ENCODE measurements at places on chromosomes 5 and 9.
A peak's percentile ranks its signal among the peaks of the same experiment; 100 is the strongest.

DNA sequence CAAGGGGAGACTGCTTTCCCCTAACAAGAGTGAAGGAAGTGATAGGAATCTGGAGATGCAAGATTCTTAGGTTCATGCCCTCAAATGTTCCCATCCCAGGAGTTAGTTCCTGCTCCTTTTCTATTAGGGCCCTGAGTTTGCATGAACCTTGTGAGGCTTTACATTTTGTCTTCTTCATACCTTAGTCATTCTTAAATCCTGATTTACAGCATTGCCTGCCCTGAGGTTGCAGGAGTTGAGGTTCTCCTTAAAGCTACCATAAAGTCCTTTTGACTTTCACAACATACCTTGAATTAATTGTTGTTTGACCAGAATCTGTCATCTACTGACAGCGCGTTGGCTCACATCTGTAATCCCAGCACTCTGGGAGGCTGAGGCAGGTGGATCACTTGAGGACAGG lies 151.5 kb upstream of the ABCA1 start:
- no peak for DNase-seq

DNA sequence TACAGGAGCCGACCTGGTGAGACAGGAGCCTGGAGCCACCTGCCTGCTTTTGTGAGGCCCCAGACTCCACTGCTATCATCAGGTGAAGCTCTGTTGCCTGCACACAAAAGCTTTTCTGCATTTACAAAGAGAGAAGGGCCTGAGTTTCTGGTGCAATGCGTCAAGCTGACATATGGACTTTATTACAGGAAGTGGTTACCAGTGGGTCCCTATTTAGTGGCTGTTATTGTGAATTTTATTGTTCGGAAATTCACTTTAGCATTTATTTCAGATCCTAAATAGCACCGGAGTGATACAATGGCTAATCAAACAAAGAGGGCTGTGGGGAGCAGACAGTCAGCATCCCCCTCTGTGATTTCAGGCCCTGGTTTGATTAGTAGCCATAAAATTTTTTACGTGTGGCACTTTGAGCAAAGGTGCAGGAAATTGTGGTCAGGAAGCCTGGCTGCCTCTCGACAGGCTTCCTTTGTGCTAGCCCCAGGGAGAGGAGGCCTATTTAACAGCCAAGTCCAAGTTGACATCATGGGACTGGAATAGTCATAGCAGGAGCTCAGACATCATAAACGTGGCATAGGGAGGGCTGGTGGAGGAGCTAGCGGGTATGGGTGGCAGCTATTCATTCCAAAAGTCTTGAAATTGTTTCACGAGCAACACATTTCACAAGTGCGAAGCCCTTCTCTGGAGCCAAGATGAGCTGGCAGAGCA lies 8.4 kb downstream of the TGFBI start:
- DNase-seq: peak; percentile 69

- DNase-seq: no peak
Observed at GRCh38 chr5:173765661-173766060, 122.5 kb upstream of the CPEB4 start.

- DNase-seq: no peak
Observed at GRCh38 chr5:141704782-141705297, 22.8 kb upstream of the ARAP3 start.

- no peak for DNase-seq
Observed at GRCh38 chr5:132901036-132901435, 27.6 kb downstream of the LEAP2 start.

DNA sequence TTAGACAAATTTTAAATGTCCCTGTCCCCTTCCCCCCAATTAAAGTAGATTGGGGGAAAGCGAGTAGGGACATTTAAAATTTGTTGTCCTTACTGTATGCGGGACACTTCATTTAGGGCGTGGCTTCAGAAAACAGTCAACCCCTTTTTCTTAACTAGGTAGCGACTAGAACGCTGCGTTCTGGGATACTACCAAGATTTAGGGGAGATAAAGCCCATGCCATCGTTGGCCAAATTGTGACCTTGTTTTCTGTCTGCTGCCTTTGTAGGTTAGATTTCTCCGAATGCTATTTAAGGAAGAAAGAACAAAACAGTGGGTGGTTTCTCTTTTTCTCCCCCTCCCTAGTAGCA lies 1.2 kb downstream of the CKS2 start:
- peak; percentile 25 for DNase-seq

DNA sequence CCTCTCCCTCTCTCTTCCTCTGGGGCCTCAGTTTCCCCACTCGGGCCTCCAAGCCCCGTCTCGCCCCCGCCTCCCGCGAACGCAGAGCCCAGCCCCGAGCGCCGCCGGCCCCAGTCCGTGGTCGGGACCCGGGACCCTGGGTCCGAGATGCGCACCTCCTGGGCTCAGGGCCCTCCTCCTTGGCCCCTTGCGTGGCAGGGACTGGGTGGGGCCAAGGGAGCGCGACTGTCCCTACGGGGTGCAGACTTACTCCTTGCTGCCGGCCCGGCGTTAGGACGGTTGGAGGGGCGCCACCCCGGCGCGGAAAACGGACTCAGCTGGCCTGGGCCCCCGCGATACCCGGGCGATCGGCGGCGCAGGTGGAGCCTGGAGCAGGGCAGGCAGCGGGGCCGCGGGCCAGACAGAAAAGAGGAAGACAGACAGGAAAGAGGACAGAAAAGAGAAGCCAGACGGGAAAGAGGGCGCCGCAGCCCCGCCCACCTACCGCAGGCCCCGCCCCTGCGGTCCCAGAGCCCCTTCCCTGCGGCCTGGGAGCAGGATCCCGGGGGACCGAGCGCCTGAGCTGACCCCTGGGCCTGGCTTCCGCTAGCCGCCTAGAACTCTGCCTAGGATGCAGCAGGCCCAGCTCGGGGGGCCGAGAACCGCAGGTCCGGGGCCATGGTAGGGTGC lies at the start of gene GBGT1:
Gene GBGT1, minus strand, starts transcription at position 411 of the 669 bp plus-strand sequence. CDS start 1,502 bp downstream, outside the sequence.
- DNase-seq: peak; percentile 26

DNA sequence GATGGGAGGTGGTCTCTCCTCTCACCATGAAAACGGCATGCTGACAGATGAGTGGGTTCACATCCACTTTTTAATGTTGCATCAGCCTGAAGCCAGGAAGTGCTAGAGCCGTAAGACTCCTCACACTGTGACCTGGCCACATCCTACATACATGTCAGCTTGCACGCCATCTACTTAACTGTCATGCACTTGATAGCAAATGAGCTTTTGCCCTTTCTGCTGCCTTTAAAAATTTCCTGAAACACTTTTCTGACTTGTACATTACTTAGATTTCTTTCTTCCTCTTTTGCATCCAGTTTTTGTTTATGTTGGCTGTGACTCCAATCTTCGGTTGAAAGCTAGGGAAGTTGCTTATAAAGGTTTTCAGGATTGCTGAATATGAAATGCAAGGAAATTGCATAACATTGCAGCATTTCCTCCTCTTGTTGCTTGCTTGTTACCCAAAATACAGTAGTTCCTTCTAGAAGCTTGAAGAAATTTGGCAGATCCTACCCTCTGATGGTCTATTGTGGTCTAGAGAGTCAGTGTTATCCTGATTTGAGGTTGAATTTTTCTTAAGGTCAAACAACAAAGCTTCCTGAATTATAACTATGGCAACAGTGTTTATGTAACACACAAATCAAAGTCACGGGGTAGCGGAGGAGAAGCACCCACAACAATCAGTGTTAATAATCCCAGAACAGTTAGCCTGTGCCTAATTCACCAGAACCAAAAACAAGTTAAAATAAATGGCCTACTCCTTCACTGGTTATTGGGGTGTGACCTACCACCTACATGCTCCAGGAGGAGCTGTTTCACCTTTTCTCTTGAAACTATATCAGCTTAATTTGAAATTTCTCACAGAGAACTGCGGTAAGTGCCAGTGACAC lies 232.5 kb downstream of the ARHGAP26 start:
- peak; percentile 94 for DNase-seq

DNA sequence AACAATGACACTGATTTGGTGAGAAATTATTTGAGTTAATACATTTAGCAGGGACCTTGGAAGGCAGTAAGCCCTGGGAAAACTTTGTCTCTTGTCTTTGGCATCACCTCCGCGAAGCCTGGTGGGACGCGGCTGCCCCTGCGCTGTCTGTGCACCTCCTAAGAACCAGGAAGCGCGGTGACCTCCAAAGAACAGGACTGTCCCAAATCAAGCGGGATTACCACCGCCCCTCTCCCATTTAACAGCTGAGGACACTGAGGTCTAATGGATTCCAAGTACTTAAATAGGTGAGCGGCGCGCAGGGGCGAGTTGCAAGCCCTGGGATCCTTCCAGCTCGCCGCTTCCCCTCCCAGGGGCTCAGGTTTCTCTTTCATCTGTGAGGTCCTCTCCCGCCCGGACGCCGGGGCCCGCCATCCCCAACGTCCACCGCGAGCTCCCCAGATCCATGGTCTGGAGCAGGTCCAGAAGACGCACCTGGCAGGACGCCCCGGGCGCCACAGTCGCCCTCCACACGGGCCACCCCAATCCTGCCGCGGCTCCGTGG lies 432 bp downstream of the STARD4 start:
- peak; percentile 56 for DNase-seq

DNA sequence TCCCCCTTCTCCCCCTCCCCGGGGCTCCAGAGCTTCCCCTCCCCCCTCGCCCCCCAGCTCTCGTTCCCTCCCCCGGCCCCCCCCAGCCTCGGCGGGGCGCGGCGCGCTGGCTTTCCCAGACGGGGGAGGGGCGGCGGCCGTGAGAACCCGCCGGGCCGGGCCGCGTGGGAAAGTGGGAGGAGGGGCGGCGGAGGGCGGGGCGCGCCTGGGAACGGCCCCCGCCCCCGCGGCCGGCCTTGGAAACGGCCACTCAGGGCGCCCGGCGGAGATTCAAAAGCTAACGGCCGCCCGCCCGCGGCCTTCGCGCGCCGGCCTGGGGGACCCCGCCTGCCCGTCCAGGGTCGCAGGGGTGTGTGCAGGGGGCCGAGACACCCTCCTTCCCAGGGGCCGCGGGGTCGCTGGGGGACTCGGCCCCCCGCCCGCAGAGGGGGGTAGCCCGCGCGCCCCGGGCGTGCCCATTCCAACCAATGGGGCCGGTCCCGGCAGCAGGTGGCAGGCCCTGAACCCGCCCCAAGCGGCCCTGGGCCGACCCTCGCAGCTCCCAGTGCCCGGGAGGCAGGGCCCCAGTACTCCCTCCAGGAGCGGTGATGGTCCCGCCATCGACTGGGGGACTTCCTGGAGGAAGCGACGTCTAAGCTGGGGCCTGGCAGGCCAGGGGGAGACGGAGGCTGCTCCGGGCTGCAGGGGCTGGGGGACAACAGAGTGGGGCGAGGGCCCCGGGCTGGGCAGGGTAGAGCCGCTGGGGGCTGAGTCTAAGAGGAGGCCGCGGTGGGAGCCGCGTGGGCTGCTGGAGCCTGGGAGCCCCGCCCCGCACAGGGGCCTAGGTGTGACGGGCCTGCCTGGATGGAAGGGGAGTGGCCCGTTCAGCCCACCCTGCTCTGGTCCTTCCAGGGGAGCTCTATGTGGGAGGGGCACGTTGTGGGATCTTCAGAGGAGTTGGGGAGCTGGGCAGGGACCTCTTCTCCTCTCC lies 14.2 kb upstream of the NRARP start:
- no peak for DNase-seq

DNA sequence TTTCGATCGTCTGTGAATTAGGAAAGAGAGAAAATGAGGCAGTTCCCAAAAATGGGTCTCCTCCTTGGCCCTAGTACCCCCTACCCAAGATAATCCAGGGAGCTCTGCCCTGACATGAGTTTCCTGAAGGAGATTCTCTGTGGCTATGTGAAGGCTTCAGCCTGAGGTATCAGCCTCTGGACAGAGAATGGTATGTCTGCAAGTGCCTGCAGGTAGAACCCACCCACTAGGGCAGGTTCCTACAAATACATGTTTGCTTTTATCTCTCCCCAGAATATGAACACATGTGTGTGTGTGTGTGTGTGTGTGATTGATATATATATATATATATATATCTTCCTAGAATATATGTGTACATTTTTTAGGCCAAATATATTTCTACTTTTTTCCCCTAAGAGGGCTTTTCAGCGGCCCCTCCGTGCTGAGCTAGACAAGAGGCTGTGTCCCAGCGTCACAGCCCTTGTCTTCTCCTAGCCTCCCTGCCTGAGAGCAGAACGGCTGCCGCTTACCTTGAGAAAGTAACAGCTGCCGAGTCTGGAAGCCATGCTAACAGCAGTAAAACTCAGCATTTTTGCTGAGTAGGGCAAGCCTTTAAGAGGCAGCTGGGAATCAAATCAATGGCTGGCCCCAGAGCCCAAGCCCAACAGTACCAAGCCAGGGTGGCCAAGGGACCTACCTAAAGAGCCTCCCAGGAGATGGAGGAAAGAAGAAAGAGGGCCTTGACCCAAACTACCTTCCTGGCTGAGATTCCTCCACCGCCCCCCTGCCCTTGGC lies 2.1 kb downstream of the BRINP1 start:
- DNase-seq: no peak
